ENCODE measurements at places on chromosomes 2 and 18.

- no peak for DNase-seq
Observed at GRCh38 chr2:2887772-2888387, 489.7 kb downstream of the EIPR1 start.

DNA sequence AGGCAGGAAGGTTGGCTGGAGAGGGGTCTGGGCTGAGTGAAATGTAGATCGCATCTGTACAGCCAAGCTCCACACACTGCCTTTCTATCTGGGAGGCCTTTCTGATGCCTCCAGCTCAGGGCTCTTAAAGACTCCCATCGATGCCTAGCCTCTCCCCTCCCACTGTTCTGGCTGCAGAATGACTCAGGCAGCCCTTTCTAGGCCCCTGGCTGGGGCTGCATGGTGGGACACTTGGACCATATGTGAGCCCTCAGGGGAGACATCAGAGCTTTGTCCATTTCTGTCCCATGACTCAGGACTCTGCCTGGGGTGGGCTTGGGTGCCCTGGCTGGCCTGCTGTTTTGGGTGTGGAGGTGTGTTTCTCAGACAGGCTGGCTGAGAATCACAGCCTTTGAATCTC, 101.3 kb downstream of the CELF4 start:
- no peak for DNase-seq

GRCh38 chr2:56184500-56185011, 766 bp downstream of the CCDC85A start:
- no peak for DNase-seq

DNA sequence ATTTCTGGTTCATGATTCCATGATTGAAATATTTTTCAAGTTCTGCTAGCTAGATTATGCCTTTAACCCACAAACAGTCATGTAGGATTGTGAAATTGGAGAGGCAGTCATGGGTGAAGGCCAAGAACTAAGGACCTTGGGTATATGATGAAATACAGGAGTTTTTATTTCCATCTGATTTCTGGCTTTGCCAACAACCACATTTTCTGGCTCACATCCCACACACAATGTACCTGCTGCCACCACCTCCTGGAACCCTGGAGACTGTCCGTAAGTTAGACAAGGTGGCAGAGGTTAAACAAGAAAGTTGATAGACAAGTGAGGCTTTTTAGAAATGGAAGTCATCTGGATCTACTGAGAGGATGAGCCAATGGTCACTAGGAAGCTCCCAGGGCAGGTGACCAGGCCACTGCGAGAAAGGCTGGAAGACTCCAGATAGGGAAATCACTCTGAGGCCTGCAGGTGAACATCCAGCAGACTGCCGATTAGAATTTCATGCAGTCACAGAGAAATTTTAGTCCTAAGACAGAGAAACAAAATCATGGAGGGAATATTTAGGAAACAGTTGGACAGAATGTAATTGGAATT, 402.0 kb downstream of the ALK start:
- DNase-seq, result no peak

- DNase-seq, result no peak
Observed at GRCh38 chr18:2111456-2111855, 459.8 kb downstream of the METTL4 start.

DNA sequence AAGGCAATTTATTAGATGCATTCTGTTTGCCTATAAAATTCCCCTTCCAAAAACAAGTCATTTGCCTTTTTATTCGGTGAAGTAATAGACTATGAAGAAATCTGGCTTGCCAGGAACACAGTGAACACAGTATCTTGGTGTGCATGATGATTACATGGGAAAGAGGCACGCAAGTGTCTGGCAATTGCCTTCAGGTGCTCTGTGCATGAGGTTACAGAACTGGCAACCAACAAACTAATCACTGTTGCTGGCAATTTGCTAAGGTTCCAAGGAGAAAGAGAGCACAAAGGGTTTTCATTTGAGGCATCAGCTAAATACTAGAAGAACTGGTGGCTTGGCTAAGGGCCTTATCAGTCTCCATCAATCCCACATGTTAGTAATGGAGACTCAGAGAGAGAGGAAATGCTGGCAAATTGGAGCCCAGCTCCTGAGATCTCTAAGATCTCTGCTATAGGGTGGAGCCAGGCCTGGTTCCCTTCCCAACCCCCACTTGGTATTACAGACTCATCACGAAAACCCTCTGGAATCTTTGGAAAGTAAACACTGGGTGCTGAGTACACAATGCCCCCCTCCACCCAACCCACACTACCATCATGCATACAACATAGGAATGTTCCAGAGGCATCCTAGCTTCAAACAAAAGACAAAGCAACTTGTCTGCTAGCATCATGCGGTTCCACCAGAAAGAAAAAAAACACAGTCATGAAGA, 10.4 kb downstream of the RNF152 start:
- no peak for DNase-seq

- DNase-seq, result no peak
Observed at GRCh38 chr18:75696391-75696790, 268.9 kb upstream of the SMIM21 start.

- no peak for DNase-seq
Observed at GRCh38 chr2:15238028-15238427, 323.1 kb downstream of the NBAS start.

- no peak for DNase-seq
Observed at GRCh38 chr2:101368376-101368775, 18.9 kb downstream of the CREG2 start.

DNA sequence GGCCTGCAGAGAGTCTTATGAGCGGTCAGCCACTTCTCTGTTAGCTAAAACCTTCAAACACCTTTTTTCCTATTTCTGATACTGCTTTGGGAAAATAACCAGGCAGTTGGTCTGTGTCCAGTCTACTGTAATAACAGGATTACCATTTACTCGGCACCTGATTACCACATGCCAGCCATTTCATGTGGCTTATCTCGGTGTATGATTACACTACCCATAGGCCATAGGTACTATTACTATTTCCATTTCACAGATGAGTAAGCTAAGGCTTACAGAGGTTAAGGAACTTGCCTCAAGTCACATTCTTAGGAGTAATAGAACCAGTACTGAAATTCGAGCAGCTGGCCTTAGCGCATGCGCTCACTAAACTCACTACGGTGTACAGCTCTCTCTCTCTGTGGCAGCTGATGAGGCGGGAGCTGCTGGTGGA, 147.2 kb upstream of the L3MBTL4 start:
- DNase-seq, result no peak

GRCh38 chr2:169038338-169038757, 7.2 kb upstream of the ABCB11 start:
- no peak for DNase-seq

DNA sequence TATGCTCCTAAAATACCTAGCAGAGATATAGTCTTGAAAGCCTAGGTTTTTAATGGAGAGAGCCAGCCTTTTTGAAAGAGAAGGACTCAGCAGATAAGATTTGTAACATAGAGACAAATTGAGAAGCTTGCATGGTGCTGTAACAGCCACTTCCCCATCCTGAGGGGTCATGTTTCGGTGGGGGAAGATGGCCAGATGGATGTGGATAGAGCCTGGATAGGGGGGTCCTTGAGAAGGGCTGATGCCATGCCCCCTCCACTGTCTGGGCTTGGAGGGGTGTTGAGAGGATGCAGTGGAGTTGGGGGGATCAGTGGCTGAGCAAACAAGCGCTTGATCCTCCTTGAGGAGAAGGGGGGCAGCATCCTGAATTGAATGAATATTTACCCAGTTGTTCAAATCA, 178.0 kb upstream of the HS6ST1 start:
- DNase-seq, result no peak

- DNase-seq, result no peak
Observed at GRCh38 chr2:203579730-203580129, 44.6 kb upstream of the RAPH1 start.

- DNase-seq, result no peak
Observed at GRCh38 chr2:121074293-121074932, 210.6 kb downstream of the TFCP2L1 start.

DNA sequence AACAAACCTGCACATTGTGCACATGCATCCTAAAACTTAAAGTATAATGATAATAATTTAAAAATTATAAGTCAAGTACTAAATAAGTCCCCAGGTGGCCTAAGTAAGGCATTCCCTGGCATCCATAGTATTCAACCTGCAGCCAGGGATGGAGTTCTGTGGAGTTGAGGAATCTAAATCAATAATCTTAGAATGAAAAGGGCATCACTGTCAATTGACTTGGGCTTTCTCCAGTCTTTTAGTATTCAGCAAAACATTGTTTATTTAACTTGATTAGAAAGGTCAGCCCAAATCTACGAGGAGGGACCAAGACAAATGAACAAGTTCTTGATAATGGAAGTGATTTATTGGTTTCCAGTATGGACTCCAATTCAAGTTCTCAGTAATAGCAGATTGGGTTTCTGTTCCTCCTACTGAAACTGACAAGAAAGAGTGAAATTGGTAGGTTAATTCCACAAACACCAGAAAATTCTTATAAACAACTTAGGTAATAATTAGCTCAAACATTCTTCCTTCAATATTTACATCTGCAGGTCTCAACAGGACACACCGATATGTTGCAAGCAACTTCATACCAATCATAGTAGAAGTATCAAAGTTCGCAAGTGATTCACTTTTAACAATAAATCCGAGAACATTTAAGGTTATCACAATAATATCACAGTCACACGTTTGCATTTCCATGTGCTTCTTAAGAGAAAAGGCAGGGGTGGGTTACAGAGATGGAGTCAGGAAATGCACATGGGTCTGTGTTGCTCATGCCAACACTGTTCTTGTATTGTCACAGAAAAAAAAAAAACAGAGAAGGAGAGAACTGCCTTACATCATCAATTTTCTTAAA, 51.7 kb upstream of the EHBP1 start:
- no peak for DNase-seq

DNA sequence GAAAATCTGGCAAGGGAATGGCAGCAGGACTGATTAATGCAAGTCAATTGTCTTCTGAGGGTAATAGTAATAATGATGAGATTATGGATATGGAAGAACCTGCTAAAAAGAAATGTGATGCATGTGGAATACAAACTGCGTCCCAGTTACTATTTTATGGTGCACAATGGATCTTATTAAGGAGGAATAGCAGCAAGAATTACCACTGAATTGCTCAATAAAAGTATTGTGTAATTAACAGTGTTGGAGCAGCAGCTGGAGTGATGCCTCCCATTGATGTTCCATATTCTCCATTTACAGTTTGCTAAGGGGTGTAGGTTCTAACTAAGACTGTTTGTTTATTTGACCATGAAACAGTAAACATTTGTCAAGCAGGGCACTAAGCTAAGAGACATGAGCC, 167.9 kb downstream of the HRH4 start:
- no peak for DNase-seq

DNA sequence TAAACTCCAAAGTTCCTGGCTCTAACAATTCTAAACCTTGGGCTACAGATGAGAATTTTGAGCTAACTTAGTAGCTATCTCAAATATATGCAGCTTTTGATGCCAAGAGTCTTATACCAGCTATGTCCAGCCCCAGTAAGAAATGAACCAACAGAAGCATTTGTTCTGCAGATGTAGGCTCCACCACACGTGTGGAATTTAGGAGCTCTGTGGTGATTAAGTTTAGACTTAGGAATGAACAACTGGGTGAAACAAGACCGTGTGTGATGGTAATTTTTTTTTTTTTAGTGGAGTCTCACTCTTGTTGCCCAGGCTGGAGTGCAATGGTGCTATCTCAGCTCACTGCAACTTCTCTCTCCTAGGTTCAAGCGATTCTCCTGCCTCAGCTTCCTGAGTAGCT, 179.7 kb downstream of the ANKRD30B start:
- DNase-seq, result no peak

DNA sequence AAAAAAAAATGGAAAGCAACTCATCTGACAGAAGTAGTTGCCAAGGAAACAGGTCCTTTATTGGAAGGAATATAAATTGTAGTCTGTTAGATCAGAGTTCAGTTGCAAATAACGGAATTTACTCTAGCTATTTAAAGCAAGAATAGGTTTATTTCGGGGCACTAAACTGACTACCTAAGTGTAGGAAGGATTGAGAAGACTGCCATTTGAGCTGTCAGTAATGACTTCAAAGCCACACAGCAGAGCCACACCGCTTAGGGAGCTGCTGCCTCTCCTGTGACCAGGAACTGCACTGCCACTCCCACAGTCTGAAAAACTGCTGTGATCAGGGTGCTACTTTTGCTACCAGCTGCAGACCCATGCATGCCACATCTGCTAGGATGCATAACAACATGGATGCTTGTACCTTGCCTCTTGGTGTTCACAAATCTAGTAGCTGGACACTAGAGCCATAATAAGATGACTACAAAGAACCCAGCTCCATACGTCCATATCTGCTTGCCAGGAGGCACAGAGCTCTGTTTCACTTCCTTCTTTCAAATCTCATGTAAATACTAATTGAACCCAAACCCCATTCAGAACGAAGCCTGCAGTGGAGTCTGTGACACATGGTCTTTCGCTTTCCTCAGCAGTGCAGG, 2.2 kb downstream of the DSG2 start:
- DNase-seq, result no peak

- DNase-seq, result no peak
Observed at GRCh38 chr2:31239593-31240177, 5.7 kb downstream of the EHD3 start.

DNA sequence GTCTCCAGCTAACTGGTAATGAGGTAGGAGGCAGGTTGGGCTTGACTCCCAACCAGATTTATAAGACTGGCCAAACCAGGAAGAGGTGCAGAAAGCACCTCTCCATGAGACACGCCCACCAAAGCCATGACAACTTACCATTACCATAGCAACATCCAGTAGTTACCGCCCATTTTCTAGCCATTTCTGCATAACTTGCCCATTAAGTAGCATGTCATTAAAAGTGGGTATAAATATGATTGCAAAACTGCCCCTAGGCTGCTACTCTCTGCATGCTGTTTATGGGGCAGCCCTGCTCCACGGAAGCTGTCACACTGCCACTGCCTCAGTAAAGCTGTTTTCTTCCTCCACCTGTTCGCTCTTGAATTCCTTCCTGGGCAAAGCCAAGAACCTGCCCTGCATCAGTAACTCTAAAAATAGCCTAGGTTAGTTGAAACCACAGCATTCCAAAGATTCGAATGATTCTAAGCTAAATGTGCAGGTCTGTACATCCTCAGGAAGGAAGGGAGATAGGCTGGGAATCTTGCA, 131.9 kb downstream of the ATL2 start:
- no peak for DNase-seq

- DNase-seq, result no peak
Observed at GRCh38 chr2:79099140-79099686, 11.4 kb upstream of the REG1B start.

- DNase-seq, result no peak
Observed at GRCh38 chr18:46868169-46868921, 49.0 kb downstream of the PIAS2 start.

- DNase-seq, result no peak
Observed at GRCh38 chr2:233202531-233202944, 48.9 kb upstream of the ATG16L1 start.

- no peak for DNase-seq
Observed at GRCh38 chr18:52334896-52335295, 5.1 kb upstream of the DCC start.

DNA sequence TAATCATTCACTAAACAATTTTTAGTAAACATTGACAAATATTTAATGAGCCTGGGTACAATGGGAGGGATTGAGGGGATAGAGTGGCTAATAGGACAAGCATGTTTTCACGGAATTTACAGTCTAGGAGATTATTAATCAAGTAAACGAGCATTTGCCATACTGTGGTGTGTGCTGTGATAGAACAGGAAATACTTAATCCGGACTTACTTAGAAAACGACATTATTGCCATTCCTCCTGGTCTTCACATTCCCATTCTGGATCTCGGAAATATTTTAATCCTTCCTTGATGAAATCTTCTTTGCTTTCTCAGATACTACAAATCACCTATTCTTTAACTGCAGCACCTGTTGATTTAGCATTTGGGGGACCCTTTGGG, 905 bp downstream of the TTLL4 start:
- DNase-seq, result no peak

- peak; percentile 26 for DNase-seq
Observed at GRCh38 chr2:206556357-206556949, 85.8 kb upstream of the FAM237A start.

- no peak for DNase-seq
Observed at GRCh38 chr18:74477771-74478170, 18.4 kb upstream of the CNDP2 start.
